ENCODE measurements at places on chromosomes 4 and X. TPM values are rescaled to one million over a fixed set of nuclear protein-coding genes. Genes with fewer than 3 reads are reported as not detected.

DNA sequence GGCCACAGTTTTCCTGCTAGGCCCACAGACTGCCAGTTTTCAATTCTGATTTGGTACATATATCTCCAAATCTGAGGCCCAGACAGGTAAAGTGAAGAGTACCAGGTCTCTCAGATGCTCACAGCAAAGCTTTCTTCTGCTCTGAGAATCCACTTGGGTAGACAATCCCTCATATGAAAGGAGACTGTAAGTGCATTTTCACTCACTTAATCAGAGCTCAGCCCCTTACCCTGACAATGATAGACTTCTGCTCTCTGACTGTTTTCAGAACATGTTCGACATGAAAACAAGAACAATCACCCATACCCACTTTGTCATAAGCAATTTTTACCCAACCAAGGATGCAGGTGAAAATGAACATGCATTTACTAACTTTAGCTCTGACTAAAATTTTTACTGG is 7.1 kb downstream of the GPRIN3 start:
- DNase-seq, result no peak

- DNase-seq, result no peak
Measured at GRCh38 chr4:142169216-142169615, 532.8 kb downstream of the IL15 start.

The AFF2 gene
- 6.0 TPM for total RNA-seq

DNA sequence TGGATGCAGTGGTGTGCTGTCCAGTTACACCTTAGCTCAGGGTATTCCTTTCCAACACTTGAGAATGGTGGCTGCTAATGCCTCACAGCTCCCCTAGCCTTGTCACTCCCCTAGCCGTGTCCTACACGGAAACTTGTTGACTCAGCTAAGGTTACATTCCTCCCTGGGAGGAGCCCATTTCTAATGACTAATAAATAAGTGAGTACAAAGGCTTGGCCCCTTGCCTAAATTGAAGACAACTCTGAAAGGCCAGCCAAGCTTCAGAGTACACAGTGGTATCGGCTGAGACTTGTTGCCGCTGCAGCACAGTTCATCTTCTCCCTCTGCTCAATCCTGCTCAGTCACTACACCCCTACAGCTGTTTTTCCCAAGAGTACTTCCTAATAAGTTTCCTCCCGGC is 21.2 kb upstream of the SLC25A31 start:
- peak; percentile 20 for DNase-seq

- no peak for DNase-seq
Measured at GRCh38 chr4:96145601-96146000, 305.7 kb downstream of the PDHA2 start.

DNA sequence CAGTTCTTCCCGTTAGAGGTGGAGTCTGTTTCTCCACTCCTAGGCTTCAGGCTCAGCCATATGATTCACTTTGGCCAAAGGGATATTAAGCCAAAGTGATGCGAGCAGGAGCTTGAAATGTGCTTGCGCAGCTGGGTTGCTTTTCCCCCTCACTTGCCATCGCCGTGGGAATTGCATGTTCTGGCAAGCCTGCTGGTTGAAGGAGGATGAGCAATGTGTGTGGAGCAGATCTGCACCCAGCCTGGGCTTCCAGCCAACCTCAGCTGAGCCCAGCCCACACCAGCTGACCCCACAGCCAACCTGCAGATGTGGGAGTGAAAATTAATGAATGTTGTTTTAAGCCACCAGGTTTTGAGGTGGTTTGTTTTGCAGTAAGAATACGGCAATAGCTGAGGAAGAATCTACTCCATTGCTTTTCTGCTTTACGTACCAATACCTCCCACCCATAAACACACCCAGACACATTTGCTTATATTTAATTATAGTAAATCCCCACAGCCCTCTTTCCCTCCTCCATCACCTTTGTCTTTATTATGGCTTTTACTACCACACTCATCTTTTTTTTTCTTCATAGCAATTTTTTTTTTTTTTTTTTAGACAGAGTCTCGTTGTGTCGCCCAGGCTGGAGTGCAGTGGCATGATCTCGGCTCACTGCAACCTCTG is 132.8 kb upstream of the FUNDC1 start:
- peak; percentile 18 for DNase-seq

GRCh38 chr4:158580064-158580463 is 58.4 kb downstream of the RXFP1 start:
- DNase-seq, result no peak

- DNase-seq, result no peak
Measured at GRCh38 chrX:74510401-74510800, 89.1 kb downstream of the SLC16A2 start.

The ZRSR2 gene
- 11.5 TPM for total RNA-seq

The SPANXN3 gene
- not detected for total RNA-seq

DNA sequence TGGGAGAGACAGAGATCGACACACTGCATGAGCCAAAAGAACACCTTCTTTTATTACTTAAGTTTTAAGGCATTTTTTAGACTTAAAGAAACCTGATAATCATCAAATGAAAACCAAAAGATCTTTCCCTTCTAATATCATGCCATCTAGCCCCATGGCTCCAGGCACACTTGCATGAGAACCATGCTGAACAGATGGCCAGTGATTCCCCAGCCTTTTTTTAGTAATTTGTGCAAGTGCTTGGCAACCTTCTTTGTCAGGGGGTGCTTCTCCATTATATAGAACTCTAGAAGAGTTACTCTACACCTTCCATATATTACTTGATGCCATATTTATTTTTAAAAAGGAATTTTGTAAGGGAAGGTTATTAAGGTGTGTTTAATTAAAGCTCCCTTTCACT is 182.2 kb upstream of the TEX13C start:
- no peak for DNase-seq

DNA sequence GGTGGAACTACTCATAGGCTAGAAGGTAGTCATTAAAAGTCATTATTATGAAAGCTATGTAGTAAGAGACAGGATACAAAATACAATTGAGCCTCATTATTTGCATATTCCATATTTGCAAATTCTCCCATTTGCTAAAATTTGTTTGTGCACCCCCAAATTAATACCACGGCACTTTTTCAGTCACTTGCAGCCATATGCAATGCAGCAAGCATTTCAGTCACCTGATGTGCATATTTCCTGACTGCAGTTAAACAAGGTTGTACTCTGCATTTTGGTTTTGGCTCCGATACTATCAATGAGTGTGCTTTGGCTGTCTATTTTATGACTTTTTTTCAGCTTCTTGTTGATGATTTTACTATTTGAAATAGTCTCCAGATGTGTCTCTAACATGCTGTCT is 62.9 kb downstream of the ZNF330 start:
- DNase-seq, result no peak

DNA sequence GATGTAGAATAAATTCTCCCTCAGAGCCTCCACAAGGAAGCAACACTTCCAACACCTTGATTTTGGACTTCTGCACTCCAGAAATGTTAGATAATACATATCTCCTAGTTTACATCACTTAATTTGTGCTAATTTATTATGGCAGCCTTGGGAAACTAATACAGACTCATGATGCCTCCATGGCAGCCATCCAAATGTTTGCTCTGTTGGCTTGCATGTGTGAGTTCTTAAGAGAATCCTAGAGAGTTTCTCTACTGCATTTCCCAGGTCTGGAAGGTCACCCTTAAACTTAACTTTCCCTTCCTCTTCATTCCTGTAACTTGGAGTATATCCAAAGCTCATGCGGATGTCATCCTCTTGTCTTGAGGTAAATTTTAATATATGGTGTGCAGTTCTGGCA is 956.1 kb downstream of the ADGRL3 start:
- DNase-seq, result peak; percentile 13

DNA sequence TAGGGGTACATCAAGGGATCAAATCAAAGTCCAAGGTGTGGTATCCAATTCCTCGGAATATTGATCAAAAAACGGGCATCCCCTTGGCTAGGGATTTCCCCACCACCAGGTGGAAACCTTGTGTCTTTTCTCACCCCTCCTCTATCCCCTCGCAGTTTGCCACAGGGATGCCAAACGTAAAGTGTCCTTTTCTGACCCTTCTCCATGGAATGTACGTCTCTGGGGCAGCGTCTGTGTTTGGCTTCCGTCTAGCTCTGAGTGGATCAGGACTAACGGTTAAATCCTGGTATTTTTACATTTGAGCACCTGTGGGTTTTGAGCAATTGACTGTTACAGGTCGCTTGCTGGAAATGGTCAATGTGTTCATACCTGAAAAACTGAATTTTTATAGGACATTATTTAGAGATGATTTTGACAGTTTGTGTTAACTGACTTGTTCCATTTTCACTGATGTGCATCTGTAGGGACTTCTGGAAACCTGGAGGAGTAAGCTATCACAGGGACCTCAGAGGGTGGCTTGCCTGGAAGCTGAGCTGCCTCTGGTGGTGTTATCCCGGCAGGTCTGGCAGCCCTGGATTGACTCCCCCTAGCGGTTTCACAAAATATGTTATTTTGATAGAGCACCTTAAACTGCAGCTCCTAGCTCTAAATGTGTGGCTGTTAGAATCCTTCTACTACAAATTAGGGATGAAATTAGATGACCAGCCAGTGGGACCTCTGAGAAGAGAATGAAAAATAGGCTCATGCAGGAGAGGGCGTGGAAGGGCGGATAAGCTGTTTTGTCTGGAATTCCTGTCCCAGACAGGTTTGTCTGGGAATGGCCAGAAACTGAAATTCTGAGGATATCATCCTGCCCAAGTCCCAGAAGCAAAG is 8.8 kb upstream of the MGST2 start:
- peak; percentile 56 for DNase-seq

DNA sequence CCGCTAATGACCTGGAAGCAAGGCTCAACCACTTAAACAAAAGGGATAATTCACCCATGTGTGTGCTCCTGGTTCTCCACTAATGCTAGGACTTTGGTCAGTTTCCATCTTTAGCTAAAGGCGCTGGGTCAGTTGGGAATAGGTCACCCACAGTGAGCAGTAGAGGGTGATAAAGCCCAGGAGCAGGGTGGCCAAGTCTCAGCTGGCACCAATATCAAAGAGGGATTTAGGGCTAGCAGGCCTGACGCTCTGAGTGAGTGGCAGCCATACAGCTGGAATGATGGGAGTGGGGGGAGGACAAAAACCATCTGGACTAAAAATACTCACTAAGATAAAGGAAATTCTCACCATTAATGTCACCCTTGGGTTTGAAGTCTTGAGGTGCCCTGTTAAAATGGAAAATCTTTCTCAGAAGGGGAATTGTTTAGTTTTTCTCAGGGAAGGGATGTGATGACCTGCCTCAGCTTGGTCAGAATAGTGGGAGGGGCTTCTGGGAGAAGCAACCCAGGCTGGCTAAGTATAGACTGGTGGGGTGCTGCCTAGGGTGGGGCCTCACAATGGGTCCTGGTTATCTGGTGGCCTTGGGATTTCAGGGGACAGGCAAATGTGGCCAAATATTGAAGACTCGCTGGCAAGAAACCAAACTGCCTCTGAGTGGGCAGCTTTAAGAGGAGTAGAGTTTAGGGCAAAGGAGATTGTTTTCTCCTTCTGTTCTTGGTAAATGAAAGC is 47.1 kb downstream of the TSC22D3 start:
- no peak for DNase-seq

- DNase-seq, result no peak
Measured at GRCh38 chr4:152961014-152961772, 25.1 kb downstream of the FHDC1 start.

DNA sequence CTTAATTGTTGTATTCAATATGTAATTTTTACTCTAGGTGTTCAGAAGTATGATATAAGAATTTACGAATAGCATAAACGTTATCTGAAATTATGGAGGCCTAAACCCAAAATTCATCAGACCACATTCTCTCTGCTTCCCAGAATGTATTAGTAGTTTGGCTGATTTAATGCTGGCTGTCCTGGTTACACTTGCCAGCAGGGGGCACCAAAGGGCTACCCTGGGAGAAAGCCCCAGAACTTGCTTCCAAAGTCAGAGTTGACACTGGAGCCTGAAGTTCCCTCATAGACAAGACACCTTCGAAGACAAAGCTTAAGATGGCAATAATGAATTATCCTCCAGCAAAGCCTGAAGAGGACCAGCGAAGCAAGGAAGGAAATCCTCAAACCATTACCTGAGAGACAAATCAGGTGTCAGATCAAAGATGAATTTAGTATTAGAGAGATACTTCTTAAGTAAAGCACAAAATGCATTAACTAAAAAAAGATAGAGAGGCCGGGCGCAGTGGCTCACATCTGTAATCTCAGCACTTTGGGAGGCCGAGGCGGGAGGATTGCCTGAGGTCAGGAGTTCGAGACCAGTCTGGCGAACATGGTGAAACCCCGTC is 11.3 kb upstream of the ANOS1 start:
- DNase-seq, result peak; percentile 21

The CSN3 gene
- not detected for total RNA-seq

DNA sequence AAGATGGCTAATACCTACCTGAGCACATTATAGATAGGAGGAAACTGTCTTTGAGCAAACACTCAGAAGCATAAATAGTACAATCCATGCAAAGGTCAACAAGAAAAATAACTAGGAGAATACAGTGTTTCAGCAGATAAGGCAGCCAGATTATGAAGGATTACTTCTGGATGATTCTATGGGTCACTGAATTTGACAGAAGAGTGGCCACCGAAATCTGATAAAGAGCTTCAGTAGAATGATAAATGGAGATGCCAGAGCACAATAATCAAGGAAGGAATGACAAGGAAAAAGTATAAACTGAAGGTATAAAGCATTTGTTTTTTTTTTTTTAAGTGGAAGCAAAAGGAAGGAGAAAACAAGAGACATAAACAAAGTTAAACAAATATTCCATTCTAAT is 58.7 kb downstream of the ELF2 start:
- no peak for DNase-seq

GRCh38 chrX:110180176-110180927 is 137.5 kb downstream of the AMMECR1 start:
- DNase-seq, result no peak

DNA sequence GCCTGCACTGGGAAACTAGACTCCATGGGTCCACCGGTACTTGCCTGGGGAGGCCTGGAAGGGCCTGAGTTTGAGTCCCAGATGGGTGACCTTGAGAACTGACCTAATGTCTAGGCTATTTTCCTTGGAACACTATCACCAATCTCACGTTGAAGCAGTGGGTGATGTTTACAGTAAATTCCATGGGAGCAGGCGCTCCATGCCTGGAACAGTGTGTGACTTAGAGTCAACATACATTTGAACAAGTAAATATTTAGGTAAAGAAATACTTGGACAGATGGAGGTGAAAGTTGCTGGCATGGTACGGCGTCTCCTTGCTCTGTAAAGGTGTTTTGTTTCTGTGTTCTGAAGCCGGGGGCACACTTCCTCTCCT is 47.5 kb downstream of the TBC1D14 start:
- no peak for DNase-seq

DNA sequence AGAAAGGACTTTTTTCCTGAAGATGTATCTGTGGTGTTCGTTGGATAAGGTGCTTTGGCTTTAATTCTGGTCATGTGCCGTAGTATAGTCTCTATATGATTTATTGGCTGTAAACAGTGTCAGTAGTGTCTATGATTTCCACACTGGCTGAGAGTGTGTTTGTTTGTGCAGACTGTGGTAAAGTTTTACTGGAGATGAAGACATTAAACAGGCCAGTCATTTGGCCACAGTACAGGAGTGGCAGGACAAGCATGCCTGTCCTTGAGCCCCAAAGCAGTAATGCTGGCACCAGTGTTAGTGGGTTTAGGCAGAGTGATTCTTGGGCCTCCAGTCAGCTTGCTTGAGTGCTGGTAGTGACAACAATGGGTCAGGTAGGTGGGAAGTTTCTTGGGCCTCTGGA is 1023.9 kb upstream of the GRID2 start:
- DNase-seq, result no peak

- peak; percentile 90 for DNase-seq
Measured at GRCh38 chr4:99624141-99624719, 33.4 kb downstream of the C4orf54 start.

Measured in left lung (tissue), 14 donors.